ENCODE measurements at places on chromosomes 11 and 22. TPM values are rescaled to one million over a fixed set of nuclear protein-coding genes. Genes with fewer than 3 reads are reported as not detected.

GRCh38 chr11:8809939-8810539 is 101.0 kb upstream of the AKIP1 start:
- no peaks in the 10 kb centered on the region for H3K36me3 ChIP-seq
- DNase-seq: no peak
- peak overlapping the region; percentile 93 for H3K4me3 ChIP-seq
- no peaks in the 10 kb centered on the region for H3K27me3 ChIP-seq
- peak overlapping the region; percentile 98 for H3K27ac ChIP-seq
- peaks cover 63% of the 10 kb centered on the region for H3K4me1 ChIP-seq

DNA sequence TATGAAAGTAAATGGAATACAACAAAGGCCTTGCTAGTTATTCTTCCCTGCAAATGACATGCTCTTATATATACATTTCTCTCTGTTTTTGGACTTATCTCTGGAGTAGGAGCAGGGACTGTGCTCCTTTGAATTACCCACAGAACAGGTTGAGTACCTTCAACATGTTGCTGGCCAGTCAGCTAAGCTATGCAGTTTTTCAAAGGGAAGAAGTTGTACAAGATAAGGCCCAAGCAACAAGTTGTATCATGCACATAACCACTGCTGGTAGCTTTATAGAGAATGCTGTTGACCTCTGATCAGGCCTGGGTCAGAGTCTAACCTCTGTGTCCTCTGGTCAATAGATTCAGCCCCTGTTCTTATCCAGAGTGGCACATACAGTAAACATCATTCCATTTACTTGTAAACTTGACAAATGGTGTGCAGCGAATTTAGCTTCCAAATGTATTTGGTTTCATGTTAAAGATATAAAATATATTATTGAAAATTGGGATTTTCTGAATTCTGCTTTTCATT is 99.6 kb downstream of the C11orf87 start:
- no peaks in the 10 kb centered on the region for H3K36me3 ChIP-seq
- DNase-seq: no peak
- no peak overlapping the region for H3K27ac ChIP-seq

The ARSA gene
- total RNA-seq: 14.6 TPM

GRCh38 chr11:62295504-62295903 is 3.4 kb downstream of the SCGB1D4 start:
- H3K4me1 ChIP-seq: no peaks in the 10 kb centered on the region
- DNase-seq: peak; percentile 10
- no peak overlapping the region for H3K4me3 ChIP-seq
- H3K27ac ChIP-seq: no peak overlapping the region
- no peaks in the 10 kb centered on the region for H3K36me3 ChIP-seq

The MAPK11 gene
- 16.3 TPM for total RNA-seq

DNA sequence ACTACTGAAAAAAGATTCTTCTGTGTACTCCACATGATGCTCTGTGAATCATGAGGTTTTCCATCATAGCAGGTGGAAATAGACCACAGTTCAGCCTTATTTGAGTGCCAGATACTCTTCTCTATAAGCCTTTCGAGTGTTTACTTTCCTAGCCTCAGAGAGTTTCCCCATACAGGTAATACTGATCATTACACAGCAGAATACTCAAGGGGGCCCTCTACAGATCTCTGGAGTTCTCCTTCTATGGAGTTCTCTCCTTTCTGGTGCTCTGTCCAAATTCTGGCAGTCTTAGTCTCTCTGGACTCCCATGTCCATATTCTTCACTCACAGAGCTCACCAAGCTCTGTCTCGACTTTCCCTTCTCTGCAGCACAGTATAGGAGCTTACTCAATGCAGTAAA is 175.7 kb upstream of the CARD18 start:
- no peaks in the 10 kb centered on the region for H3K4me1 ChIP-seq
- DNase-seq: no peak
- H3K27ac ChIP-seq: no peak overlapping the region
- H3K4me3 ChIP-seq: no peak overlapping the region

- no peak for DNase-seq
- H3K4me3 ChIP-seq: no peak overlapping the region
- peaks cover 39% of the 10 kb centered on the region for H3K4me1 ChIP-seq
Measured at GRCh38 chr11:16987205-16987568, 27.0 kb downstream of the PLEKHA7 start.

The RASD2 gene
- total RNA-seq: not detected

DNA sequence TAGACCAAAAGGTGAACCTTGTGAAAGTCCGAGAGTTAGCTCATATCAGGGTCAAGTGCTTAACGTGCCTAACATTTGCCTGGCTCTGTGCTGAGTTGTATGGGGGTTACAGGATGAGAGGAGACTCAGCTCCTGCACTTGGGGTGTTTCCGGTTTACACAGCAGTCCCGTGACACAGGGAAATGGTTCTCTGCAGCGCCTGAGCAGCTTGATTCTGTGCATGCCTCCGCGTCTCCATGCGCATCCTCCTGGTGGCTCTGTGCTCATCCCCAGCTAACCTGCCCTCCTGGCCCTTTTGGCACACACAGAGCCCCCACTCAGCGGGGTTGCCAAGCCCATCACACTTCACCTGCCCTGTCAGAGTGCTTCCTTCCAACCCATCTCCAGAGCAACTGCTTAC is 238.3 kb upstream of the TBCEL start:
- H3K4me3 ChIP-seq: no peak overlapping the region
- peaks cover 9% of the 10 kb centered on the region for H3K4me1 ChIP-seq
- peaks cover 13% of the 10 kb centered on the region for H3K27me3 ChIP-seq
- no peaks in the 10 kb centered on the region for H3K36me3 ChIP-seq
- H3K27ac ChIP-seq: no peak overlapping the region

The OR56A1 gene
- total RNA-seq: 0.14 TPM

DNA sequence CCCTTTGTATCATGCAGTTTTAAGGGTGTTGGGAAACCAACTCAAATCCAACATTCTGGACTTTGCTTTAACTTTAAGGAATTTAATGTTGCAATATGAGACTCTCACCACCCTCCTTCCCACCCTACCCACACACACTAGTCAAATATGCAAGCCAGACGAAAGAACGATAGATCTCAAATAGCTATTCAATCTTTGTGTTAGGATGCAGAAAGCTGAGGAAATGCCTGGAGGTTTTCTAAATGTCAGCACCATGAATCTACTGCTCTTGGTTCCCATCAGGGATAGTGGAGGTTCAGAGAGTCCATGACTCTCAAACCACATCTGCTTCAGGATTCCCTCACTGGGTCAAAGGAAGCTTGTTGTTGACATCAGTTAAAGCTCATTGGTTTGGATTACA is 33.7 kb downstream of the EXPH5 start:
- no peak overlapping the region for H3K4me3 ChIP-seq
- no peak overlapping the region for H3K27ac ChIP-seq
- no peak for DNase-seq
- peaks cover 9% of the 10 kb centered on the region for H3K4me1 ChIP-seq
- H3K36me3 ChIP-seq: no peaks in the 10 kb centered on the region
- no peaks in the 10 kb centered on the region for H3K27me3 ChIP-seq

DNA sequence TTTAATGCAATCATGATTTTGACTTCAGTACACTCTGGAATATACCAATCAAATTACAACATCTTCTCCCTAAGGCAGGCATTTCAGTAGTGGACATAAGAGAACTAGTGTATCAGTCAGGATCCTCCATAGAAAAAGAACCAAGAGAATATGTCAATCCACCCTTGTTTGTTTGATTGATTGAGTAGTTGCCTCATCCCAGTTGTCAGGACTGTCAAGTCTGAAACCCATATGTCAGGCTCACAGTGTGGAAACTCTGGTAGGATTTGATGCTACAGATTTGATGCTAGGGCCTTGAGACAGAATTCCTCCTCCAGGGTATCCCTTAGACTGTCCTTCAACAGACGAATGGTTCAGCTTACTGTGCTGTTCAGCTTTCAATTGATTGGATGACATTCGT is 375.0 kb downstream of the ETS1 start:
- no peaks in the 10 kb centered on the region for H3K4me1 ChIP-seq
- DNase-seq: no peak
- no peak overlapping the region for H3K4me3 ChIP-seq
- no peaks in the 10 kb centered on the region for H3K36me3 ChIP-seq
- H3K27me3 ChIP-seq: no peaks in the 10 kb centered on the region

DNA sequence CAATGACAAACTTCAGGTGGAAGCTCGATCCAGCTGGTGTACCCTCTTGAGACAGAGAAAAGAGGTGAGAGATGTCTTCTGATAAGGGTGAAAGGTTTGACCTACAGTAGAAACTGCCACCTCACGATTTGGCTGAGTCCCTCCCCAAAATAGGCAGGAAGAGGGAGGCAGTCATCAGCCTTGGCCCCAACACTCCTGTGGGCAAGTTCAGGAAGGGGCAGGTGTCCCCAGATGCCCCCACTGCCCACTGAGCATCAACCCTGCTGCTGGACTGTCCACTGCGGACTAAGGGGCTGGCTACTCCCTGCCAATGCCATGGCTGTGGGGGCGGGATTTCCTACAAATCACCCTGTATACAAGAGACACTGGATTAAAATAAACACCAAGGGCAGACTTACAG is 441.4 kb downstream of the BUD13 start:
- H3K4me3 ChIP-seq: no peak overlapping the region
- H3K4me1 ChIP-seq: no peaks in the 10 kb centered on the region
- H3K27ac ChIP-seq: no peak overlapping the region
- no peak for DNase-seq
- no peaks in the 10 kb centered on the region for H3K27me3 ChIP-seq

The PEX16 gene
- 29.6 TPM for total RNA-seq

DNA sequence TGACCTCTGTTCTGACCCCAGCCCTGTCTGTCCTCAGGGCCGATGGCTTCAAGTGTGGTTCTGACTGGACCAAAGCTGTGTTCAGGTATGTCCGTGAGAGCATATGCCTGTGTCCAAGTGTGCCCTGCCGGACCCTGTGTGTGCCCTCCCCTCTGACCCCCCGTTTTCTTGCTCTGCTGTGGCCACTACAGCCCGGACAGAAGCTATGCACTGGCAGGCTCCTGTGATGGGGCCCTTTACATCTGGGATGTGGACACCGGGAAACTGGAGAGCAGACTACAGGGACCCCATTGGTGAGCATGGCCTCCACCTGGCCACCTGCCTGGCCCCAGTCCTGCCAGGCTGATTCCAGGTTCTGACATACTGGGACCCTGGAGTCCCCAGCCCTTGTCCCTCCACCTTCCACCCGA is 14.5 kb downstream of the ATG16L2 start:
- no peak overlapping the region for H3K4me3 ChIP-seq
- peaks cover 6% of the 10 kb centered on the region for H3K27me3 ChIP-seq
- no peaks in the 10 kb centered on the region for H3K36me3 ChIP-seq
- H3K4me1 ChIP-seq: peaks cover 9% of the 10 kb centered on the region

The VSIG10L2 gene
- not detected for total RNA-seq

The ASRGL1 gene
- 50.1 TPM for total RNA-seq

The ENTHD1 gene
- not detected for total RNA-seq

DNA sequence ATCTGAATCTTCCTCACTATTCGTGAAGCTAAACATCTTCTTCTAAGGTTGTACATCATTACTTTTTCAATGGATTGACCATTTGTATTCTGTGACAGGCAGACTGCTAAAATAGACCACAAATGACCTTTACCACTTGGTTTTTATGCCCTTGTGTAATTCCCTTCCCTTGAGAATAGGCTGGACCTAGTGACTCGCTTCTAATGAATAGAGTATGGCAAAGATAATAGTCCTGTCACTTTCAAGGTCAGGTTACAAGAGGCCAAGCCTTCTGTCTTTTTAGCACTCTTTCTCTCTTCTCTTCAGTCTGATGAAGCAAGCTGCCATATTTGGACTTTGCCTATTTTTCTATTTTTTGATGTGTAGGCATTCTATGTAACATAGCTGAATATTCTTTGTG is 492.9 kb downstream of the SOX6 start:
- peaks cover 25% of the 10 kb centered on the region for H3K4me1 ChIP-seq
- no peak for DNase-seq
- H3K27me3 ChIP-seq: peaks cover 11% of the 10 kb centered on the region
- no peak overlapping the region for H3K27ac ChIP-seq
- no peak overlapping the region for H3K4me3 ChIP-seq

DNA sequence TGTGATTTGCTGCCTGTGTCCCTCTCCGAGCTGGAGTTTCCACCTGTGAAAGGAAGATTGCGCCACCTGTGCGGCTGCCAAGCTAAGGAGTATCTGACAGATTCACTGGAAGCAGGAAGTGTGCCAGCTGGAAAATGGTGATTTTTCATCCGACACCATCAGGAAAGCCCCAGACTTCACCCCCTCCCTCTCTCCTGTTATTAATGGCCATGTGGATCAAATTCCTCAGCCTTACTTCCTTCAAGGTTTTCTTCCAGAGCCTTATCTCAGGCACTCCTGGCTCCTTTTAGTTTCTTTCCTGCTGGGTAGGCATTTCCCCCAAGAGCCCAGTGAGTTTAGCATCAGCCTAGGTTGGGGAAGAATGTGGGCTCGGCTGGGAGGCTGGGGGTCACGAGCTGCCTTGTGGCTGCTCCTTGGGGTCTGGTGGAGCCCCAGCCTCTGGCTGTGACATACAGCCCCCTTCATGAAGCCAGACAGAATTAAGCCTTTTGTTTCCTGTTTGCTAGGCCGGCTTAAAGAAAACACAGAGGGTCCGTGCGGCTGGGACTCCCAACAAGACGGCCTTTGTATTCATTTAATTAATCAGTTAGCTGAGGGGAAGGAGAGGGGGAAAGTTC is 37.1 kb downstream of the PKNOX2 start:
- no peaks in the 10 kb centered on the region for H3K36me3 ChIP-seq
- no peak for DNase-seq
- peak overlapping the region; percentile 97 for H3K27ac ChIP-seq
- H3K4me3 ChIP-seq: peak overlapping the region; percentile 64

The SCN2B gene
- total RNA-seq: 0.43 TPM

The SPON1 gene
- 13.2 TPM for total RNA-seq

The ANKK1 gene
- total RNA-seq: 0.09 TPM
